T-helper 17 cell (primary cell): ENCODE measurements at places on chromosomes 7 and 10.

- no peak for DNase-seq
These were observed 10.4 kb upstream of the FGFR2 start for GRCh38 chr10:121608469-121609190.

GRCh38 chr7:154684666-154685563 is 318.0 kb downstream of the PAXIP1 start:
- DNase-seq: no peak

GRCh38 chr10:60349426-60349825 is 40.2 kb downstream of the ANK3 start:
- no peak for DNase-seq

DNA sequence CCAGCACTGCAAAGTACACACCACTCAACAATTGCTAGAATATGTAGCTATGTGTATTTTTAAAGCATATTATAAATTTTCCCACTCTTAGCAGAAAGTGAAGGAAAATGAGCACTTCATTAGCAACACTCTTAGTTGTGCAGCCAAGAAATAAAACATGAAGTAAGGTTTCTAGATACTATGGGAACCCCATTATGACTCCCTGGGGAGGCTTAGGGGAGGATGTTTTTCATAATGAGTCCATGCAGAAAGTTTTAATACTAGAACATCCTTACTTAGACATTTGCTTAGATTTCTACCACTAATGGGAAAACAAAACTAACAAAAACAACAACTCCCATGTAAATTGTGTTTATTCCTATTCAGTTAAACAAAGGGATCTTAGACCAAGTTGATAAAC is 148.4 kb upstream of the HDAC9 start:
- no peak for DNase-seq

- DNase-seq: no peak
These were observed 150.9 kb downstream of the CELF2 start for GRCh38 chr10:11168423-11169090.

GRCh38 chr7:5421714-5422395 is 1.8 kb downstream of the TNRC18 start:
- no peak for DNase-seq

DNA sequence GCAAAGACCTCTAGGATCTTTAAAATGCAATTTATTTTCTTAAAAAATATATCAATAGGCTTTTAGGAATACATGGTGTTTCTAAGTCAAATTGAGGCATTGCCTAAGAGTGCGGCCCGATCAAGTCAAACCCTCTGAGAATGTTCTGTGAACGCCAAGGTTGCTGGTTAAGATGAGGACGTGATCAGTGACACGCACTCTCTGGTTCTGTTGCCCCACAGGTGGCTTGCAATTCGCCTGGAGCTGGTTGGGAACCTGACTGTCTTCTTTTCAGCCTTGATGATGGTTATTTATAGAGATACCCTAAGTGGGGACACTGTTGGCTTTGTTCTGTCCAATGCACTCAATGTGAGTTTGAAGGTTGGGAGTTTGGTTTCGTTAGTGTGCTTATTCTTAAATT is 59.3 kb downstream of the ABCC2 start:
- DNase-seq: no peak

- no peak for DNase-seq
These were observed 11.8 kb downstream of the SFXN2 start for GRCh38 chr10:102726274-102726673.

GRCh38 chr10:24406809-24407483 is 198.0 kb downstream of the KIAA1217 start:
- DNase-seq: no peak

DNA sequence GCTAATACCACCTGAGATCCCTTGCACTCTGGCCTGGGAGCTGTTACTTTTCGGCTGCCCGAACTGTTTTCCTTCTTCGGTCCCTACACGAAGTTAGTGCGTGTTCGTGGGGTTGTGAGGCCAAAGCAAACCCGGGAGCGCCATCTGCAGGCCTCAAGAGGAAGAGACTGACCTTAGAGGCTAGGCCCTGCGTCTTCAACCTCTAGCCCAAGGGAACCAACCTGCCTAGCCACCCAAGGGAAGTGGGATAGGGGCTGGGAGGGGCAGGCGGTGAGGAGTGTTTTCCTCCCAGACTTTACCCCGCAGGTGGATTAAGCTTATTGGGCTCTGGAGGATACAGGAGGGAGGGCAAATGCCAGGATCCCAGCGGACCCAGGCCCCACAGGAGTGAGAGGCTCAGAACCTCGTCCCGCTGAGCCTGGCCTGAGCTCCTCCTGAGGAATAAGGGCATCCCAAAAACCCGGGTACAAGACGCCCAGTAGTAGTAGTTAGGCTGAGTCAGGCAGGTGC is 1.7 kb upstream of the PAX2 start:
- DNase-seq: no peak

- DNase-seq: no peak
These were observed 61.3 kb downstream of the KLRG2 start for GRCh38 chr7:139422126-139422525.

- DNase-seq: no peak
These were observed 491.4 kb downstream of the KIF20B start for GRCh38 chr10:90192825-90193224.

GRCh38 chr7:47755248-47755647 is 173.3 kb upstream of the TNS3 start:
- DNase-seq: no peak

DNA sequence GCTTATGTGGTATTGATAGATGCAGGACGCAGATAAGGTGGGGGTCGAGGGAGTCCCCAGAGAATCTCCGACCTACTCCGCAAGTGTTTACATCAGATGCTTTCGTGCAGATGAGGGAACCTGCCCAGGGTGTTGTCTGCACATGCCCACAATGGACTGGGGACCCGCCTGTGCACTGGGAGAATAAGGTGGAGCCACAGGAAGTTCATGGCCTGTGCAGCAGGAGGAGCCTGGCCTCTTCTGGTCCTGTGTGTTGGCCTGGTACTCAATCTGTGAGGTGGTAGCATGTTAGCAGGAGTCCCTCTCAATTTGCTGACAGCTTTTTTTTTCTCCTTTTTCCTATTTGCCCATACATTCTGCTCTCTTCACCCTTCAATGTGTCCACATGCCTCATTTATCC is 54.1 kb upstream of the AKR1C1 start:
- no peak for DNase-seq

DNA sequence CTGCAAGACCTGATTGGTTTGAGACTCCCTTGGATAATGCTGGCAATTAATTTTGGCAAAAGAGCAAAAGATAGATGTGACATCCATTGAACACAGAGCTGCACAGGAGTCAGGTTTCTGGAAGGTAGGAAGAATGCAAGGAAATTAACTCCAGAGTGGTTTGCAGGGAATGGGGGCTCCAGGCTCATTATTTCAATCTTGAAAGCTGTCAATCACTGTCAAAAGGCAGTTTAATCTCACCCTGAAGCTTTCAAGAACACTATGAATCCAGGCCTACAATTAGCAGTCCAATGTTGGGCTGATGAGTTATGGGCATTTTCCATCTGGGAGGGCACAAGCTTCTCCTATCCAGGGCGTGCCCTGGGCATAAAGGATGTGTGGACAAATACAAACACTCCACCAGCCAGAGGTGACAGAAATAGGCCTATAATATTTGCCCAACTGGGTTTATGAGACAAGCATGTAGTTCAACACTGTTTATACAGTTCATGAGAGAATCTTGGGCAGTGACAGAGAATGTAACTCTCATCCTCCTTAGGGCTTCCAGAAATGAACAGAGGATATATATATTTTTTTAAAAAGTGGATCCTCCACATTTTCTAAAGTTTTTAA is 80.5 kb downstream of the KCNMA1 start:
- DNase-seq: no peak

- no peak for DNase-seq
These were observed 136.4 kb downstream of the VTI1A start for GRCh38 chr10:112583236-112583939.

- DNase-seq: no peak
These were observed 36.2 kb downstream of the WBP1L start for GRCh38 chr10:102779680-102780526.

- DNase-seq: no peak
These were observed 10.6 kb downstream of the CPA4 start for GRCh38 chr7:130303551-130303950.

DNA sequence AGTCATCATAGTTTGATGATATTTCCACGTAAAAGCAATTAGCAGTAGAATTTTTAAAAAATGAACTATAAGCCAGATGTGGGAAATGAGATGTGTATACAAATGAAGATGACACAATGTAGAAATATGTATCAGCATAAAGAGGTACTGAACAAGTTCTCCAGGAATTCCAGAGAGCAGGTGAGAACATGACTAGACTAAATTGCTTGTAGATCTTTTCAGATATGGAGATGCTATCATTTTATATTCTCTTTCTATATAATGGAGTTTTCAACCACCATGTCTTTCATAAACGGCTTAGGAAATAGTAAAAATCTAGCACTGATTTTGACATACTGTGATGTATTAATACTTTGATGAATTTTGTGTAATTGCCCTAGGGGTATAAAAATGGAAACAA is 130.9 kb downstream of the SEMA3D start:
- no peak for DNase-seq

GRCh38 chr7:116782177-116782711 is 80.1 kb upstream of the CAPZA2 start:
- no peak for DNase-seq

- DNase-seq: no peak
These were observed 12.5 kb downstream of the ADK start for GRCh38 chr10:74163319-74164068.

- DNase-seq: no peak
These were observed 40.7 kb downstream of the EXOC4 start for GRCh38 chr7:133293384-133294160.

DNA sequence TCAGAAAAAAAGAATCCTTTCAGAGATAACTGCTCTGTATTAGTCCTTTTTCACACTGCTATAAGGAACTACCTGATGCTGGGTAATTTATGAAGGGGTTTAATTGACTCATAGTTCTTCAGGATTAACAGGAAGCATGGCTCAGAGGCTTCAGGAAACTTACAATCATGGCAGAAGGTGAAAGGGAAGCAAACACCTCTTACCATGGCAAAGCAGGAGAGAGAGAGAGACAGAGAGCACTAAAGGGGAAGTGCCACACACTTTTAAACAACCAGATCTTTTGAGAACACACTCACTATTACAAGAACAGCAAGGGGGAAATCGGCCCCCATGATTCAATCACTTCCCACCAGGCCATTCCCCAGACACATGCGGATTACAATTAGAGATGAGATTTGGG is 114.2 kb downstream of the TES start:
- DNase-seq: no peak

DNA sequence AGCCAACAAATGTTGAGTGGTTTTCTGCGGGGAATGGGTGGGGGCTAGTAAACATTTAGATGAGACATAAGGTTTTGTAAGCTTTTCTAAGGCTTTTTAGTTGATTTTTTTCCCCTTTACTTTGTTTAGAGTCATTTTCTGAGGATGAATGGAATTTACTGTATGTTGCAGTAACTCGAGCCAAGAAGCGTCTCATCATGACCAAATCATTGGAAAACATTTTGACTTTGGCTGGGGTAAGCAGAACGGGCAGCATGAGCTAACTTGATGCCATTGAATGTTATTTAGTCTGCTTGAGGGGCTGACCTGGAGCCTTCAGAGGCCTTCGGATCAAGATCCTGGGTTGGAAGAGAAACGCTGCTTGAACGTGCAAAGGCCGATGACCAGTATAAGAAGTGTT is 37.3 kb downstream of the FBH1 start:
- DNase-seq: no peak

DNA sequence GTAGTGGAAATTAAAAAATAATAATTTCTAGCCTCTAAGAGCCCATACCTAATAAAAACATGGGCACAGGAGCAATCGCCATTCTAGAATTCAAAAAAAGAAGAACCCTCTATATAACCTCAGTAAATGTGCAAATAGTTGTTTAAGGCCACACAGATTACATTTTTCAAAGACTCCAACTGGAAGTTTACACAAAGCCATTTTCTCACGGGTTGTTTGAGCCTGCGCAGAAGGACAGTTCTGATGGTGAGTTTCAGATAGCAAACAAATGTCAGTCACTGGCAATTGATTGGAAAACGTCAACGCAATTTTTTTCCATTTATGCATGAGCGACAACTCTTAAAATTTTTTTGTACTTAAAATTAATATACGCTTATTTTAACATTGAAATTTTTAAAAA is 23.0 kb upstream of the ELMO1 start:
- no peak for DNase-seq

DNA sequence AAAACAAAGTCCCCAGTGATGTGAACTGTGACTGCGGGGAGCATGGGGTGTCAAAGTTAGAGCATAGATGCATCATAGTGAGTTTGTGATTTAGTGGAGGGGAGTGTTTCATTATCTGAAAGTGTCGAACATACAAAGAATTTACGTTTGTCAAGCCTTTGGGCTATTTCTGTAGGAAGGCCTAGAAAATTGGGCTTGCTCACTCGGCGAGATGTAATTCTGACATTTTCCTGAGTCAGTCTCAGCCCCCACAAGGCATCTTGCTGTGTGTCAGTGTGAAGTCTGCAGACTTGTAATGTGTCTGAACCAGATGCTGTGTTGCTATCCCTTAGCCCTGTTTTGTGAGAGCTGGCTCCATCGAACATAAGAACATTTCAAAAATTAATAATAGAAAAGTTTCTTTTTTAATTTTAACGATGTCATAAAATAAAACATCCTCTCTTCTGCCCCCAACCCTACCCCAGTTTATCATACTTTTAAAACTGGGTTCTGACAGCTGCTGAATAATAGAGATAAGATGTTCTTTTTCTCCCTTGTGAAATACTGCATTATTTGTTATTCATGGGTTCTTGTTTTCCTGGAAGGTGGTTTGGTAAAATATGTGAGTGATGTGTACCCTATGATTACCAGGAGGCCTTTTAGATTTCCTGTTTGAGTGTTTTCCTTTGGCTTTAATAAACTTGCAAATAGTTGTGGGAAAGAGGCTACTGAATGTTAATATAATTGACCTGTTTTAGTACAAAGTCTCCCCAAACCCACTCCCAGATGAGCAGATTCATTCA is 207.4 kb downstream of the GPR158 start:
- no peak for DNase-seq

GRCh38 chr10:68897336-68897741 is 3.8 kb upstream of the DDX50 start:
- DNase-seq: no peak

- DNase-seq: no peak
These were observed 9.0 kb downstream of the CYP2W1 start for GRCh38 chr7:991729-992656.

- no peak for DNase-seq
These were observed 170.9 kb downstream of the HGF start for GRCh38 chr7:81598951-81599350.

DNA sequence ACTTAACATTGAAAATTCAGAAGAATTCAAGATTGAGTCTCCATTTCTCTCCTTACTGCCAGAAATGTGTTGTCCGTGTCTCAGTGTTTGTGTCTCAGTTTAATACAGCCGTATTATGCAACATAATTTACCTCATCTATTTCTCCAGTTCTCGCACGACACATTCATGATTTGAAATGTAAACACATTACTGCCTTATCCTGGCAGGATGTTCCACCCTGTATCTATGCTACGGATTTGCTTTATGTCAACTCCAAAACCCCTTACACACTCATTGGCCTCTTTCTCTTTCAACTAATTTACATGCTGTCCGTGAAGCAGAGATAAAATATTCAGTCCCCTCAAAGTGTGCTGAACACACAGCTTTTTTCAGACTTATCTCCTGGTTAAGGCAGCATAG is 653.7 kb upstream of the SEMA3D start:
- no peak for DNase-seq
